ENCODE measurements at places on chromosomes 3 and 15.

GRCh38 chr3:142650001-142650693 lies 54.0 kb downstream of the PLS1 start:
- DNase-seq, result no peak

DNA sequence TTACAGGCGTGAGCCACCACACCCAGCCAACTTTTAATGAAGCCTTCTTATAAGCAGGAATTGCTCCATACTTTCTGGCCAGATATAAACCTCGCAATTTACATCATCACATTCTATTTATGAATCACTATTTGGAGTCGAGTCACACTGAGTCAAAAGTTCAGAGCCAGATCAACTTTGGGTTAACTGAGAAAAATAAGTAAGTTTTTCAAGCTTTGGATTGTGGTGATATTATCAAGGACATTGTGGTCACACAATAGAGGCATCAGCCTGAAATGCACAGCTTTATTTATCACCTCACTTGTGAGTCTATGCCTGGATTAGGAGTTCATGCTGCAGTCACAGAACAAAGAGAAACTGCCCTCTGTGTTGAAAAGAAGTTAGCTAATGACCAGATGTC lies 1163.5 kb downstream of the ROBO1 start:
- DNase-seq, result no peak

DNA sequence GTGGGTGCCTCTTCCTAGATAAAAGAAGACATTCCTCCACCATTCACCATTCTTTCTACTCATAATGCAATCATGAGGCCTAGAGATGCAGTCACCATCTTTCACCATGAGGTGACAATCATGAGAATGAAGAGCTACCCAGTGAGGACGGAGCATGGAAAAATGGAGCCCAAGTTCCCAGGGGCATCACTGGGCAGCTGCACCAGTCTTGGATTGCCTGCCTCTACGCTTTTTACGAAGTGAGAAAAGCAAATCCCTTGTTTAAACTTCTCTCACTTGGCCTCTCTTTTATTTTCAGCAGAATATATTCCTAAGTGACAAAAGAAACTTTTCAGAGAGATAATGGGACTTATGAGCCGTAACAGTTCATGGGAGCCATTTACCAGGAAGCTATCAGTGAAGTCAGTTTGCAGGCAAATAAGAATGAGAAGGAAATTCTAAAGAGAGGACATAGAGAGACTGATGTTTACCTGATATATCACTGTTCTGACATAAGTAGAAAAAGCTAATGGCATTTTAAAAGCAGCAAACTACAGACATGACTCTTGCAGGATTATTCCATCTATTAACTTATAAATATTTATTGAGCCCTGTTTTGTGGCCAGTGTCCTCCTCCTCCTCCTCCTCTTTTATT lies 90.0 kb upstream of the CPNE4 start:
- DNase-seq, result no peak

DNA sequence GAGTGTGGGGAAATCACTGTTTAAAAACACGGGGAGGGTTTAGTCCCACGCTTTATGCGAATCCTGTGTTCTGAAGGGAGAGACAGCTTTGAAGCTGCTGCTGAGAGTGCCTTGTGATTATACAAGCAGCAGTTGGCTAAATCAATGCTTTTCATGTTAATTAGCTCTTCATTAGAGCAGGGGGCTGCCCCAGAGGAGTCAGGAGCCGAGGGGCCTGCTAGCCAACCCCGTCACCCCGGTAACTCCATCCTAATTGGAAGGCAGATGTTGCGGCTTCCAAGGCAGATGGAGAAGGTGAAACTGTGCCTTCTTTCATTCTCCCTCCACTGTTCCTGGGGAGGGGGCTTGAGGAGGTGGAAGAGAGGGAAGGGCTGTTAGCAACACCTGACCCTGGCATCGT lies 92.4 kb upstream of the ANKRD34C start:
- DNase-seq, result no peak

- no peak for DNase-seq
These were observed 113.3 kb downstream of the SMAD6 start for GRCh38 chr15:66815318-66815717.

DNA sequence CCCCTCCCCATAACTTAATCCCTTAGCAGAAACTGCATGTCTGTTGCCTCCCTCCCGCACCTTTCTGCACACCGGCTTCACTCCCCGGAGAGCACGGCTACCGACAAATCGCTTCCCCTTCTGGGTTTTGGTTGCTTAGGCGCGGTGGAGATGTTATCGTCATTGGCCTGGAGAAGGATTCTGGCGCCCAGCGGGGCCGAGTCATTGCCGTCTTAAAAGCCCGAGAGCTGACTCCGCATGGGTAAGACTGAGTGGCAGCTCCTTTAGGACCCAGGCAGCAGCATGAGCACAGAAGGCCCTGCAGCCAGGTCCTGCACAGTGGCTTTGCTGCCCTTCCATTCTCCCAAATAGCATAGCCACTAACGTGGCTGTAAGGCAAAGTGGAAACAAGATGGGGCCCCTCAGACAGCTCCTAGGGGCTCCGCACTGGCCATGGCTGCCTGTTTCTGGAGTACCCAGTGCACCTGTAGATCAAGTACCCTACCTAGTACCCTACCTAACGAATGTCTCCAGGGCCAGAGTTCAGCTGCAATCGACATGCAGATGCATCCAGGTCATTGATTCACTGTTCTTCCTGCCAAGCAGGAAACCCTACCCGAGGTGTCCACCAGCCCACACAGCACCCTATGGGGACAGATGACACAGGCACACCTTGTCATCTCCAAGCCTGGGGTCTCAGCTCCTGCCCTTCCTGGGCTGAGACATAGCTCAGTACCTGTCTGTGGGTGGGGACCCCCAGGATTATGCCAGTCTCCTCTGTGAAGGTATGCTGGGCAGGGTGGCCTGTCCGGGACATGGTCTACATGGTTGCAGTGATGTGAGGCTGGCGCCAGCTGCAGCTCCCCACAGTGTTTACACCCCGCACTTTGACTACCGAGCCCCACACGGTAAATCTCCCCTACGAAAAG lies 147.6 kb downstream of the LRRK1 start:
- no peak for DNase-seq

GRCh38 chr3:102060814-102061213 lies 211.5 kb downstream of the NFKBIZ start:
- no peak for DNase-seq

GRCh38 chr3:58469096-58469495 lies 22.8 kb upstream of the KCTD6 start:
- DNase-seq, result no peak

GRCh38 chr3:152365766-152366593 lies 97.3 kb downstream of the MBNL1 start:
- DNase-seq, result no peak

- DNase-seq, result no peak
These were observed 10.3 kb upstream of the KIF7 start for GRCh38 chr15:89665449-89666181.

- DNase-seq, result no peak
These were observed 22.3 kb upstream of the EIF1B start for GRCh38 chr3:40287248-40287647.

DNA sequence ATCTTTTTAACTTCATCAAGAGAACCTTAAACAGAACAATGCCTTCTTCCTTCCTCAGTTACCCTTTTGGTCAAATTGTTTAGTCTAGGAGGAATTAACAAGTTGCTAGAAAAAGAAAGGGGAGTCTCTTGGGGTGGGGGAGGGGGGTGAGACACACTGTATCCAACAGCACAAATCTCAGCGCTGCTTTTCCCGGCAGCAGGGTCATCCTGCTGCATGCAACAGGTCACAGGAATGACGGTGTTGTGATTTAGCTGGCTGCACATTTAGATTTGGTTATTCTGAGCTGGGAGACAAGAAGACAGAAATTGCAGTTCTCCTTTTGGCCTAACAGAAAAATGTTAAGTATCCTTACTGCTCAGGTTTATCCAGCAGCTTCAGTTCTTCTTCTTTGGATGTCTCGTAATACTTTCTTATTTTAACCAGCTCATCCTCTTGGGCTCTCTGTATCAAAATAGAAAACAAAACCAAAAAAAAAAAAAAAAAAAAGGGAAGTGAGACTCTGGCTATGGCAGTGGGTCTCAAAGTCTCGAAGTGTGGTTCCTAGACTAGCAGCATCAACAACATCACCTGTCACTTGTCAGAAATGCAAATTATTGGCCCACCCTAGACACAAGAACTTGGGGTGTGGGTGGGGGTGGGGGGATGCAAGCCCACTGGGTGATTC lies 190.5 kb downstream of the GREM1 start:
- DNase-seq, result no peak

DNA sequence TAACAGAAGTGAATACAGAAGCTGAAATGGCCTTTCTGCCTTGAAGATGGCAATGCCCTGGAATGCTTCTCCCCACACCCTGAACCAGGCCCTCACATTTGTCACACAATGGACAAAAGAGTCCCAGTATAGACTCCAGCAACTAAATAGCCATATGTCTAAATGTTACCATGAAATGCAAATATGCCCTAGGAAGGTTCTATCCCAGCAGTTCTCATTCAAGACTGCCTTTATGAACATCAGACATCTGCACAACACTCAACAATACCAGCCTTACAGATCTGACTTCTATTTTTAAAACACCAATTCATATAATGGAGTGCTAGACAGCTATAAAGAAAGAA lies 7.9 kb downstream of the ITGB5 start:
- no peak for DNase-seq

DNA sequence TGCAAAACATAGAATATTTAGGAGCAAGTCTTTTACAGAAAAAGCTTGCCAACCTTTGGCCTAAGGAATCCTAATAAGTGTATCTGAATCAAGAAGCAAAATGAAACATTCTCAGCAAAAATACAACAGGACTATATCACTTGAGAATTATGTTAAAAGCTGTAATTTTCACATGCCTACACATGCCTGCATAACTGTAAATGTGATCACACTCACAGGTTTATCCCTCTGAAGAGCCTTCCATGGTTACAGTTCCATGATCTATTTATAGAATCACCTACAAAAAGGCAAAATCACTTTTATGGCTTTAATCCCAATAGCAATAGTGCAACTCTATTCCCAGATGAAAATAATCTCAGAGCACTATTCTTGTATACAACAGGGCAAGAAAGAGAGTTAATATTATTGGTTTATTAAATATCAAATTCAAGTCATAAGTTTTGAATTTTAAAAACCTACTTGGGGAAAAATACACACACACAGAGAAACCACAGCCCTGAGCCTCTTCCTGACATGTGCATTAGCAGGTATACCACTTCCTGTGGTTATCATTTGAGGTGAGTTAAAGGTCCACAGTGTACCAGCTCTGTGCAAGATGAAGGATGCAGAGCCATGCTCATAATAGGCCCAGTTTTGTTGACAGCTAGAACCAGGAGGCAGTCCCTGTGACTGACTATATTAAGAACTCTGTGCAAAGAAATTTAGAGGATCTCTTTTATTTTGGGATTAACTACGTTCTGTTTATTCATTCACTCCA lies 252.5 kb upstream of the TGFBR2 start:
- no peak for DNase-seq

DNA sequence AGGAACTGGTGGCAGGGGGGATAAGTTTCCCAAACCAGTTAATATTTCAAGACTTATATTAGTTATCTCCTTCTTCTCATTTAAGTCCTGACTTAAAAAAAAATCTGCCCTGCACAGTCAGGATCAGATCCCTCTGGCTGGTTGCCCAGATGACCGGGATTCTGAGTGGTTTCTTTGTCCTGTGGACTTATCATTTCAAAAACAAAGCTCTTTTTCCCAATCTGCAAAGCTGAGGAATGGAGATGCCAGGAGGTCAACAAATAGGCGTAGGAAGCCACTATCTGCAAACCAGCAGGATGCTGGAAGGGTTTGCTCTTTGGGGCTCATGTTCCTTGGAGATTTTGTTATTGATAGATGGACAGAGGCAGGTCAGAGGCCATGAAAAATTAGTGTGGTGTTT lies 5.8 kb downstream of the C3orf20 start:
- no peak for DNase-seq

DNA sequence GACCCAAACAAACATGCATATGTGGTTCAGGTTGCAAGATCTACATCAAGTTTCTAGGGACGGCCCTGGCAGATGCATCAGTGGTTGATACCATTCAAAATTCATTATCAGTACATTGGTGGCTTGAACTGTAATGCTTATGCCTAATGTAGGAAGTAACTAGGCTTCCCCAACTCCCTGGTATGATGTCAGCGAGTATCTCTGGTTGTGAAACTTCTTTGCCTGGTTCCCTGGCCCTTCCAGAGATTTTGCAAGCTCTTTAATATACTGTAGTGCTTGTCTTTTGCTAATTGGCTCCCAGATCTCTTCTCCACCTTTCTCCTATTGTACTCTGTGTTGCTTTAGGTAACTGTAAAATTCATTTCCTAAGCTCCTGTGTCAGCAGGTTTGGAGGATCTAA lies 114.8 kb upstream of the RARB start:
- DNase-seq, result no peak
